ENCODE measurements at places on chromosomes 16 and 17. TPM values are rescaled to one million over a fixed set of nuclear protein-coding genes. Genes with fewer than 3 reads are reported as not detected.

DNA sequence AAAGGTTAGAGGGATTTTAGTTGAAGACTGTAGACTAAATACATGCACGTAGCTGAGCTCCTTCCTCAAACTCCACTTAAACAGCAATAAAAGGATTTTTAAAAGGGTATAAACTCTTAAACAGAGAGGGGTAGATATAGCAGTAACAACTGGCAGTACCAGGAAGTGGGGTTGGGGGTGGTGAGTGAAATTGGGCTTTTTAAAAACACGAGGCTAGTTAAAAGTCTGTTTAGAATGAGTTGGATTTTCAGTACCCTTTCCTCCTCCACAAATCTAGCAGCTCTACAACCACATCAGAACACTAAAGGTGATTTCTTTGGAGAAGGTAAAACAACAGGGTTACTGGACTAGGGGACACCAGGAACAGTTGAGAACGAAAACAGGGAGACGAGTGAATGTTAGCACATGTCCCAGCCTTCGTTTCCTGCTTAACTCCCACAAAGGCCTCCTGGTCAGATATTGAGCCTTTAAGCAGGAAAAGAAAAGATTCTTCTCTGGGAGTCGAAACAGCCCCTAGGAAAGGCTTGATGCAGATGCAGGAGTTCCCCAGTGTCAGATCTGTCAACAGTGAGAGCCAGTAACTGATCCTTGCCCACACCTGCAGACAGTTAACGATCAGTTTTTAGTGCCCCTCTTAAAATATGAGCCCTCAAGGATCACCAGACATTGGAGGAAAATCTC is 13.8 kb downstream of the NETO2 start:
- H3K4me1 ChIP-seq: peaks cover 14% of the 10 kb centered on the region
- H3K36me3 ChIP-seq: peaks cover 3% of the 10 kb centered on the region
- H3K27me3 ChIP-seq: no peaks in the 10 kb centered on the region
- no peak for DNase-seq
- H3K27ac ChIP-seq: peak overlapping the region; percentile 90

Gene SLC5A10
- total RNA-seq: not detected

Gene KRTAP3-2
- total RNA-seq: not detected

DNA sequence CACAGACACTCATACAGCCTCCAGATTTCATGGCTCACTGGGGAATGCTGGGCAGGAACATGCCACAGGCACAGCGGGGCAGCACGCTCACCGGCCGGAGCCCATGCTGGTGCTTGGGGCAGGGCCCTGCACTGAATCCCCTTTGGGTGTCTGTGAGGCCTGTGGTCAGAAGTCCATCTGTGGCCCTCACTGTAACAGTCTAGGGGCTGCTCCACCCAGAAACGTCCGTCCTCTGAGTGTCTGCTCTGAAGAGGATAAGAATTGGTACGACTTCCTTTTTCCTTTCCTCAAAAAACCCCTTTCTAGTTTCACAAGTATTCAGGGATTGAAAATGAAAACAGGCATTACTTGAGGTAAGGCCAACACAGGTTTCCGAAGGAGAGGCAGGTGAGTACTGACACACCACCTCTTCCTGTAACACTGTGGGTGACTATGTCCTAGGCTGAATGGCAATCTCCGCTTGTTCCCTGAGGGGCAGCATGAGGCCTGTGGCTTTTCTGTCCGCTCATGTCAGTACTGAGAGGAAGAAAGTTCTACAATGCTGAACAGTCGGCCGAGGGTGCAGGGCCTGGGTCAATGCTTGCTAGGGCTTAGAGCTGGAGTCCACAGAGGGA is 42.5 kb downstream of the TMEM11 start:
- DNase-seq: no peak
- no peak overlapping the region for H3K27ac ChIP-seq
- peaks cover 12% of the 10 kb centered on the region for H3K36me3 ChIP-seq

Measured in WTC11 (cell line).